Motor neuron (in vitro differentiated cells): ENCODE measurements at places on chromosomes 16 and 17.
A peak's percentile ranks its signal among the peaks of the same experiment; 100 is the strongest.

- ATAC-seq, result no peak
Observed at GRCh38 chr16:27368358-27368722, 33.6 kb upstream of the IL21R start.

GRCh38 chr16:48556913-48557351 lies 53.0 kb downstream of the N4BP1 start:
- no peak for ATAC-seq

DNA sequence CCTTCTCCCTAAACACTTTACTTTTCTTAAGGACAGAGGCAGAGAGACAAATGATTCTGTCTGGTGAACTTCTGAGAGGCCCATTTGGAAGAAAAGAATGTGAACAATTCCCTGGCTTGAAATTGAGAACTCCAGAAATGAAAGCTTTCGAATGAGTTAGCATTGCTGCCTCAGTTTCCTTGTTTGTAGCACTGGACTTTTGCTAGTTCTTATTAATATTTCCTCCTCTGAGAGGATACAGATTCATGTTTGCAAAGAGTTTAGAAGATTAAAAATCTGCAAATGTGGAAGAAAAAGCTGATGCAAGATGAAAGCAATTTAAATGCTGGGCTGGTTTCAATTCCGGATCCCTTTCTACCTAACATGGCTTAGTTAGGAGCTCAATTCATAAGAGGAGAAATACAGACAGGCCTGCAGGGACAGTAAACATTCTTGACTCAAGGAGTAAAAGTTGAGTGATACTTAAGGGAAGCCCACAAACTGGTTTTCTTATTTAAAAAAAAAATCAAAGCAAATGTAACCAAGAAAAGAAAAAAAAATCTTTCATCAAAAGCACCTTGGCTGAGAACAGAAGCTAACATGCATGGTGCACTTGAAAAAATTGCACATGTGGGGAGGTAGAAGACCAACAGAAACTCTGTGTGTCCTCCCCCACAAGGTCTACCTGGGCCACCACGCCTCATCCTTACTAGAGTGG lies 27.1 kb downstream of the HNF1B start:
- ATAC-seq, result no peak

DNA sequence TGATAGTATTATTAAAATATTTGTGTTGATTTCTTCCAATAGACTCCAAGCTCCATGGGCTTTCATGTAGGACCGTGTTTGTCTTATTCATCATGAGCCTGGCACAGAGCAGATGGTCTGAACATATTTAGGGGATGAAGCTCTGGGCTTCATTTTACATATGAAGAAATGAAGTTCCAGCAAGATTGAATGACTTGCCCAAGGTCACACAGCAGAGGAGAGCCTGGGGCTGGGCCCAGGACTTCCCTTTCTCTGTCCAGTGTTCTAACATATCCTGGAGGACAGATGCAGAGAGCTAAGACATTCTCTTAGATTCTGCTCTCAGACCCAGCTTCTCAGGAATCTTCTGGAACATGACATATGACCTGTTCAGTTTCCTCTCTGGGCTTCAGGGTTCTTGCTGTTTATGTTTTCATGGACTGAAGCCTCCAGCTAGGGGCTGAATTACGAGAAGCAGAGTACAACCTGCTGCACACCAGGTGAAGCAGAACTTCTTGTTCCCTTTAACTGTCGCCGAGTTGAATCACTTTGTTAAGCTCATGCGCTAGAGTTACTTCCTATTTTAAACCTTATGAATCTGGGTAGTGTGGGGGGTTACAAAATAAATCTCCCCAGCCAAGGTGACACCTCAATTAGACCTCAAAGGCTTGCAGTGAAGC lies 53.6 kb downstream of the GPRC5B start:
- no peak for ATAC-seq

DNA sequence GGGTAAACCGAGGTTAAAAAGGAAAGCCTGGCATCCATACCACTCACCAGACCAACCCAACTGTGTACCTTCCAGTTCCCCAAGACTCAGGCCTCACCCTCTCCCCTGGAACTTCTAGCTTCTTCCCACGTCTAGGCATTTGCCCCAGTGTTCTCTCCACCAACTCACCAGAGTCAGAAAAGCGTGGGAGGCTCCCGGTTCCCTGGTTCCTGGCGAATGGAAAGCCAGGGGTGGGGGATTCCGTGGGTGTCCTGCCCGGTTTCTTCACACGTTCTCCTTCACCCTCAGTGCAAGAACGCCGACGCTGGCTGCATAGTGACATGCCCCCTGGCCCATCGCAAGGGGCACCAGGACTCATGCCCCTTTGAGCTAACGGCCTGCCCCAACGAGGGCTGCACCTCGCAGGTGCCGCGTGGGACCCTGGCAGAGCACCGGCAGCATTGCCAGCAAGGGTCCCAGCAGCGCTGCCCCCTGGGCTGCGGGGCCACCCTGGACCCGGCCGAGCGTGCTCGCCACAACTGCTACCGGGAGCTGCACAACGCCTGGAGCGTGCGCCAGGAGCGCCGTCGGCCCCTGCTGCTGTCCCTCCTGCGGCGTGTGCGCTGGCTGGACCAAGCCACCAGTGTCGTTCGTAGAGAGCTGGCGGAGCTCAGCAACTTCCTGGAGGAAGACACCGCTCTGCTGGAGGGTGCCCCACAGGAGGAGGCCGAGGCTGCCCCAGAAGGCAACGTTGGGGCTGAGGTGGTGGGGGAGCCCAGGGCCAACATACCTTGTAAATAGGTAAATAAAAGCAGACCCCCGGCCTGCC lies 1.7 kb downstream of the RNF151 start:
- no peak for ATAC-seq

GRCh38 chr17:8016632-8017424 lies 14.4 kb downstream of the GUCY2D start:
- peak; percentile 42 for ATAC-seq

GRCh38 chr17:73956595-73957465 lies 246.6 kb upstream of the RPL38 start:
- peak; percentile 25 for ATAC-seq

- ATAC-seq, result no peak
Observed at GRCh38 chr16:72815348-72816318, 232.3 kb downstream of the ZFHX3 start.

- ATAC-seq, result no peak
Observed at GRCh38 chr17:58331815-58332777, 3.5 kb upstream of the TSPOAP1 start.

DNA sequence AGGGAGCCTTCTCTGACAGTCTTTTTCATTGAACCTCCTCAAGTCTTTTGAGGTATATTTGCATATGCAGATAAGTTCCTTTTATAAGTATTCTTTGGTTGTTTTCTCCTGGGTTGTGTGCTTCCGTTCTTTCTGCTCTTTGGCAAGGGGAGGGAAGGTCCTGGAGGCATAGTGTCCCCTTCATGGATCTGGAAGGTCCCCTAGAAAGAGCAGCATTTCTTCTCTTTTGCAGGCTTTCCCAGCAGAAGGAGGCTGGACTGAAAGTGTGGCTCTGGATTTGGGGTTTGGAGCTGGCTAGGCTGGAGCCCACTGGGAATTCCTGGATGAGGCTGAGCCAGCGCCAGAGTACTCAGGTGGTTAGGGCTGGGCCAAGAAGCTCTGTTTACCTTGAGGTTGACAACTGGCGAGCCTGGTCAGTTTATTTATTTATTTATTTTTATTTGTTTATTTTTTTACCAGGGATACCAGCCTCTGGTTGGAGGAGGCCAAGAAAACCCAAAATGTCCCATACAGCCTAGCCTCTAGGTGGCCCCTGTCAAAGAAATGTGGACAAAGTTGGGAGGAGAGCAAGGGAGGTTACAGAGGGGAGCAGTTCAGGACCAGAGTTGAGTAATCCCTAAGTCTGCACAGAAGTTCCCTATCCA lies 5.4 kb upstream of the TOP2A start:
- ATAC-seq, result peak; percentile 76

DNA sequence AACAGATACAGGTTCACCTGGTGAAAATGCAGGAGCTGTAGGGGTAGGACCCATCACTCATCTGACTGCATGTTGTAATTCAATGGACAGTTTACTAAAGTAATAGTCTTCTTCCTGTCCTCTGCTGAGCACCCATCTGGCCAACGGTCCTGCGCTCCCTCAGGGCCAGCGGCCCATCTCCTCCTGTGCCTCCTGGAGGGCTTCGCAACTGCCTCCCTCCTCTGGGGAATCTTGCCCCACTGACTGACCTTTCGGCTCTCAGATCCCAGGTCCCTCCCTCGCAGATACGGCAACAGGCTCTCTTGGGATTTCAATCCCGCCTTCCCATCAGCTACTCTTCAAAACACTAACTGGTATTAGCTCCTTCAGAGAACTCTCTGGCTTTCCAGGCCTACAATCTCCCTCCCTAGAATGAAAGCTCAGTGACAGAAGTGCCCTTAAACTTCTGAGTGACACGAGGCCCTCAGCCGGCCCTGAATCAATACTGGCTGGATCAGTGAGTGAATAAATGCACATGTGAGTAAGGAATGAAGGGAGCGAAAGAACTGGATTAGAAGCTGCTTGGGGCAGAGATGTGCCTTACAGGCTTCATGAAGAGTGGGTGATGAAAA lies 1.3 kb downstream of the PEMT start:
- ATAC-seq, result no peak

DNA sequence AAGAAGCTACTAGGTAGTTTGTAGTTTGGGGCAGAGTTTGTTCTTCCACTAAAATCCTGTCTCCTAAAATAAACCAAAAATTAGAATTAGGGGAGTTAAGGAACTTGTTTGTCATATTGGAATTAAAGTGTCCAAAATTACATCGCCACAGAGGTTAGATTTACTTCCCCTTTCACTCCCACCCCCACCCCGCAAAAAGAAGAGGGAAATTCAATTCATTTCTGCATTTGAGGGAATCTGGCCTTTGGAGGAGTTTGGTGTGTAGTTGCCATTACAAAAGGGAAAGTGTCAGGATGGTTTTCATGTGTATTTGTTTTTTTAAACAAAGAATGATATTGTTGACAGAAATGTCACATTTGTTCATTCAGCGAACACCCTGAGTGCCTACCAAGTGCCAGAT lies 5.8 kb downstream of the TMEM97 start:
- ATAC-seq, result no peak

DNA sequence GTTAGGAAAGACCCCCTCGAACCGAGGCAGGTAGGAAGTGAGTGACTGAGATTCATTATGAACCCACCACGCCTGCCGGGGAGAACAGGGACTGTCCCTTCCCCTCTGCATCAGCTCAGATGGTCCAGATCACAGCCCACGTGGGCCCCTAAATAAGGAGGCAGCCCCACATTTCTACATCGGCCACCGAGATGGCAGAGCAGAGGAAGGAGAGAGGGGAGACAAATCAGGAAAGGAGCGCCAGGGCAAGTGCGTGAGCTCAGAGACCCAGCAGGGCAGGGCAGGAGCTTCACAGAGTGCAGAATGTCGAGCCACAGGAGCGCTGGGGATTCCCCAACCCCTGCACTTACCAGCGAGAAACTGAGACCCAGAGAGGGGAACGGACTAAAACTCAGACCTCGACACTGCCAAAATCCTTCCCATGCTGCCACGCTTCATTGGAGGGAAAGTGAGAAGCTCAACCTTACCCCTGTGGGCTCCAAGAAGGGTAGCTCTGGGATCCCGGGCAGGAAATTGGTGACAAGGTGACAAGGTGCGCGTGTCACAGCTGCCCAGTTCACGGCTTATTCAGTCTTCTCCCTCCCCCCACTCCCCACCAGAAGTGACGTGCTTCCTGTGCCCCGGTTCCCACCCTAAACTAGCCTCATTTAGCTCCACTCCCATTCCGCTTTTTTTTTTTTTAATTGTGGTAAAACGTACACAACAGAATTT lies at the start of gene ICAM2:
Gene ICAM2 (minus strand): TSS at position 578 of the 711 bp plus-strand sequence. CDS start 13,942 bp downstream, outside the sequence.
- peak; percentile 77 for ATAC-seq

DNA sequence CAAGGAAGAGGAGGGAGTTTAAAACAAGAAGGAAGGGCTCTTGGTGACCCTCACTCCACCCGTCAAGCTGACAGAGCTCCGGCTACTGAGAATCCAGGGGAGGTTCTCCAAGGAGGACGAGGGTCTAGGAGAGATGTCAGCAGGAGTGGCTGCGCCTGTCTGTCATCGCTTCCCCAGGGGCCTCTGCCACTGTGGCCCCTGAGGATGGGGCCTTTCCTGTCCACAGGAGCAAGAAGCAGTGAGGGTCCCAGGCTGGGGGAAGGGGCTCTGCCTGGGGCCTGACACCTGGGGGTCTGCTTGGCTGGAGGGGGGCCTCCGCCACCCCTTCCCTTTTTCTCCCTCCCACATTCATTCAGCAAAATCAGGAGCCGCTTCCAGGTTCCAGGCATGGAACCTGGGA lies 66.5 kb upstream of the TNRC6C start:
- no peak for ATAC-seq

DNA sequence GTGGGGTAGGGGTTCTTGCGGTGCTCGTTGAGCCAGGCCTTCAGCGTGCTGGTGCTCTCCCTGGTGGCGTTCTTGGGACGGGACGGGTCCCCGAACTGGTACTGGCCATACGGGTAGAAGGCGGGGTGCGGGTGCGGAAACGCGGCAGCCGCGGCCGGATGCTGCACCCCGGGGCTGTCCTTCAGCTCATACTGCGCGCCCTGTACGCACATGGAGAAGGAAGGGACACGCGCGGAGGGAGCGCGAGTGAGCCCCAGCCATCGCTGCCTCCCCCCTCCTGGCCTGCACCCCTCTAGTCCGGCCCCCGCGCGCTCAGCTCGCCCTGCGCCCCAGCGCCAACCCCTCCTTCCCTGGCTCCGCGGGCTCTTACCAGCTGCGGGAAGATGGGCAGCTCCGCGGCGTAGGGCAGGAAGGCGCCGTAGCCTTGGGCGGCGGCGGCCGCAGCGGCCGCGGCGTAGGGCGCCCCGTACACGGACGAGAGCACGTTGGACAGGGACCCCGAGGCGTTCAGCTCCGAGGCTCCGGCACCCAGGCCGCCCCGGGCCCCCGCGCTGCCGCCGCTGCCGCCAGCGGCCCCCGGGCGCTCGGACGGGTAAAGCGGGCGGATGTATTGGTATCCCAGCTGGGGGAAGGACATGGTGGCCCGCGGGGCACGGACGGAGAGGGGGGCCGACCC lies 1.0 kb downstream of the IRX3 start:
- ATAC-seq, result peak; percentile 13

DNA sequence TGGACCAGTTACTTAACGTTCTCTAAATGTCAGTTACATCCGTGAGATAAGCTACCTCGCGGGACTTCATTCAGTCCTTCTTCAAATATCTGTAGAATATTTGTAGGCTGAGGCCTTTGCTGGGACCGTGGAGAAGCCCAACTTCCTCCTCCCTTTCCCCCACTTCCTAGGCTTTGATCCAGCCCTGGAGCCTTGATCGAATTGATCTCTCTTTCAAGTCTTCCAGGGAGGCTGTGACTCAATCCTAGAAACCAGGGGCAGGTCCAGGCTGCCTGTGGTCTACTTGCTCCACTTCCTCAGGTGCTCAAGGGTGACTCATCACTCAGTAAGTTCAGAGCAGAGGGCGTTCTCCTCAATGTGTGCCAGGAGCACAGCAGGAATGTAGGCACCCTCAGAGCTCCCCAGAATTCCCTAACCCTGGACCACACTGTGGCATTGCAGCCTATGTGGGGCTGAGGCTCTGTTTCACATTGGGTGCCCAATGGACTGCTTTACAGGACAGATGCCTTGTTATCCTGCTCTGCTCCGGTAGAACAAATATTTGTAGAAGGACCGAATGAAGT lies 11.2 kb upstream of the CEP20 start:
- no peak for ATAC-seq

- ATAC-seq, result no peak
Observed at GRCh38 chr17:42953669-42954068, 10.6 kb downstream of the AARSD1 start.
